MG63 (cell line): ENCODE measurements at places on chromosomes 7 and 10.

- DNase-seq = no peak
Observed at GRCh38 chr10:60607372-60607771, 170.9 kb upstream of the CDK1 start.

- no peak for DNase-seq
Observed at GRCh38 chr7:147276783-147277370, 1160.3 kb downstream of the CNTNAP2 start.

- DNase-seq = no peak
Observed at GRCh38 chr10:8315619-8316021, 261.1 kb downstream of the GATA3 start.

DNA sequence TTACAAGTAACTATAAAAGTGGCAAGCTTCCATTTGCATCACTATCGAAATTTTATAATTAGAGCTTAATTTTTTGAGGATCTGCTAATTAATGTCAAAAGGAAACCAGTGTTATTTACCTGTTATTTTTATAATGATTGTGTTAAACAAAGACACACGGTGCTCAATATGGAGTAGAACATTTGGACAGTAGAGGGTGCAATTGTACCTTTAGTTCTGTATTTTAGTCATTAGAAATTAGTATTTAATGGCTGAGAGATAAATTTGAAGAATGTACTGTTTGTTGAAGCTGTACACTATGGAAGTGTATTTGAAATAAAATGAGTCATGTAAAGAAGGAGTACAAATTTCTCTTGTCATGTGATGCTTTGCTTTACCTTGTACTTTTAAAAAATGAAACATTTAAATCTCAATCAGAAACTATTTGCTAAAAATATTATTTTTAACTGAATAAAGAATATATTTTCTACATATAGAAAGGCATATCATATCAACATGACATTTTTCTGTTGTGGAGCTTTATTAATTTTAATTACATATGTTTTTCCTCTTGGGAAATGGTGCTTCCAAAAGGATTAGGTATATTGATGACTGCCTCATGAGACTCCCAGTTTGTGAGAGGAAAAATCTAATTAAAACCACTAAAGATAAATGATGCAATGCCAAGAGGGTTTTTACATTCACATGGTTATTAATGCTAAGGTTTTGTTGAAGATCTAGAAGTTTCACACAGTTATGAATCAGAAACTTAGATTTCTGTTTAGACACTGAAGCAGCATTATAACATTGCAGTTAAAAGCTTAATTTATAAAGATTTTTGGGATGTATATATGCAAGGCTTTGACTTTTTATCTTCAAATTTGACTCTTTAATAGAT is 10.4 kb upstream of the PRKG1 start:
- DNase-seq = no peak

- DNase-seq = no peak
Observed at GRCh38 chr10:93596539-93596938, 4.5 kb downstream of the RBP4 start.

- no peak for DNase-seq
Observed at GRCh38 chr7:55005241-55005851, 13.5 kb upstream of the EGFR start.

- DNase-seq = no peak
Observed at GRCh38 chr7:28999427-28999826, 41.3 kb upstream of the TRIL start.

DNA sequence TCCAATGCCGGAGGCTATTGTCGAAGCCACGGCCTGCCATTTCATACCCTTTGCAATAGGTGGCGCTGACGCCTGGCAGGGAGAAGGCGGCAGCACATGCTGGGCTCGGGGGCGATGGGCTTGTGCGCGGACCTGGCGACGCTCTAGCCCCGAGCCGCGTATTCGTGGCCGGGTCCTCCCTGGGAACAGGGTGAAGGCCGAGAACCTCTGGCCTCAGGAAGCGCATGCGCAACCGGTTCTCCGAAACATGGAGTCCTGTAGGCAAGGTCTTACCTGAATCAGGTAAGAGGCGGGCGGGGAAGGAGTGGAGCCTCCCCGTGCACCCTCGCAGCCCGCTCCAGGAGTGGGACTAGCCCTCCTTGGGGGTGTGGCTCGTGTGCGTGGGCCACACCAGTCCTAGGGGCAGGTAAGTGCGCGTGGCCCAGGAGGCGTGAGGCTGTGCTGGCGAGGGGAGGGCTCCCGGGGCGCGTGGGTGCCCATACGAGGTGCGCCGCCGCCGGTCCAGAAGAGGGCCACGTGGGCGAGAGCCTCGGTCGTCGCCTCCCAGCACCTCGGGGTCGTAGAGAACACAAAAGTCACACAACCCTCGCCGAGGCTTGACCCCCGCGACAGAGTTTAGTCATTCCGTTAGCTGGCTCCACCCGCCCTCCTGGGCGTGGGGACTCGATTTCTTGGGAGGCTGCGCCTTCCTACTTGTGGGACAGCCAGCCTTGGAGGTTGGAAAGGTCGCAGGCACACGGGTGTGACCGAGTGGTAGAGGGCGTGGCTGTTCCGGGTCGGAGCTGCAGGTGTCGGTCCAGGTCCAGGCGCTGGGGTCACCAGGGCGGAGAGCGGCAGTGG is 5.6 kb upstream of the MEST start:
- DNase-seq = no peak

GRCh38 chr10:35042783-35043182 is 47.4 kb downstream of the CUL2 start:
- DNase-seq = no peak

DNA sequence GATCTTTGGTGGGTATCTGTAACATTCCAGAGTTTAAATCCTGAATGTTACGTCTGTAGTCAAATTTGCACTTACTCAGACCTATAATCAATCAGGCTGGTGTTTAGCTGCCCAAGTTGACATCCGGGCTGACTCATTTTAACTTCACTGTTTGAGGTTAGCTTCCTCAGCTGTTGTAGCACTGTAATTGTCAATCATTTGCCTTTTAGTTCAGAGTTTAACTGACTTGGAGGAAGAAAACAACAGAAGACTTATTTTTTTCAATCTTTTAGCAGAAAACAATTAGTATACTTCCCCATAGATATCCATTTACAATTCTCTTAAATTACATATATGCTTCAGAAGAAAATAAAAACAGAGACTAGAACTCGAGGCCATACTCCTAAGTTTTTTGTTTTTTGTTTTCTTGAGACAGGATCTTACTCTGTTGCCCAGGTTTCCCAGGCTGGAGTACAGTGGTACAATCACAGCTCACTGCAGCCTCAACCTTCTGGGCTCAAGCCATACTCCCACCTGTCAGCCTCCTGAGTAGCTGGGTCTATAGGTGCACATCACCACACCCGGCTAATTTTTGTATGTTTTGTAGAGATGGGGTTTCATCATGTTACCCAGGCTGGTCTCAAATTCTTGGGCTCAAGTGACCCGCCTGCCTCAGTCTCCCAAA is 38.5 kb upstream of the LRRC17 start:
- DNase-seq = peak; percentile 49

GRCh38 chr10:123236126-123236525 is 81.9 kb downstream of the BUB3 start:
- peak; percentile 3 for DNase-seq

DNA sequence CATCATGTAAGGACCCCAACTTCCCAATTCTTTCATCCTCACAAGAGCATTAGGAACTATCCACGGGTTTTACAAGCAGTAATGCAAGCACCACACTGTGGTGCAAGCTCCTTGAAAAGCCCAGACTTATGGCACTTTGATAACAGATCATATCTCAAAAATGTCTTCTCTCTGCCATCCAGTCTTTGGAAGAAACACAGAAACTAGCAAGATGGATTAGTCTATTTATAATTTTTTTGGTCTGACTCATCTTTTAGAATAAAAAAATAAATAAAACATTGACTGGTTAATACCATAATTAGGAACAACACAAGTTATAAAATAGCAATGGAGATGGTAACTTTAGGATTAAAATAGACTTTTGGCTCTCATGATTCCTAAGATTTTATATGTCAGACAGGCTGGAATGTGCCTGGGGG is 49.0 kb upstream of the CALD1 start:
- DNase-seq = no peak

DNA sequence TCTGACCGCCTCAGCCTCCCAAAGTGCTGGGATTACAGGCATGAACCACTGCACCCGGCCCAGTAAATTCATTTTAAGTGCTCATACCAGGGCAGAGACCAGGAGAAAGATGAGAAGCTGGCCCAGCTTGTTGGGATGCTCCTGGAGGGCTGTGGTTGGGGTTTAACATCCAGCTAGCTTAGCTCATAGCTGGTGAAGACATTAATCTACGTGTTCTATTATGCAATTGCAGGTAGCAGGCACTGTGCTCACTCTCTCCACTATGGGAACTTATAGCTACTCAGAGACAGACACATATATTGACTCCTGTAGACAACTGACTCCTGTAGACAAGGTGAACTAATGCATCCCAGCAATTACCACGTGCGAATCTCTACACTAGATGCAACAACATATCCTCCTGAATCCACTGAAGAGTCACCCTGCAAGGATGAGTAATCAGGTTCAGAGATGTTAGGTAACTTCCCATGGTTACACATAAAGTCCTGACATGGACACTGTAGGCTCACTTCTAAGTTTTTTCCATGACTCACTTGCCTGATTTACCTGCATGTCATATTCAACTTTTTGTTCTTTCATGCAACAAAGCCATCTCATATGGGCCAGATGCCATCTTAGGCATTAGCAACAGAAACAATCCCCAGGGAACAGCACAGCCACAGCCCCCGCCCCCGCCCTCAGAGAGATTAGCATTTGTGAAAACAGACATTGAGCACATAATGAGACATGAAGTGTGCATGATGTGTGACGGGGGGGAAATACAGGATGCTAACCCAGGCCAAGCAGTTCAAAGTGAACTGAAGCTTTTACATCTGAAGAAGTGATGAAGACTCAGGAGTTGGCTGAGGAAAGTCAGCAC is 37.2 kb downstream of the ERLIN1 start:
- DNase-seq = no peak

- DNase-seq = no peak
Observed at GRCh38 chr7:155470686-155471638, 13.0 kb downstream of the EN2 start.

- DNase-seq = no peak
Observed at GRCh38 chr10:78772486-78772885, 296.3 kb upstream of the ZMIZ1 start.

DNA sequence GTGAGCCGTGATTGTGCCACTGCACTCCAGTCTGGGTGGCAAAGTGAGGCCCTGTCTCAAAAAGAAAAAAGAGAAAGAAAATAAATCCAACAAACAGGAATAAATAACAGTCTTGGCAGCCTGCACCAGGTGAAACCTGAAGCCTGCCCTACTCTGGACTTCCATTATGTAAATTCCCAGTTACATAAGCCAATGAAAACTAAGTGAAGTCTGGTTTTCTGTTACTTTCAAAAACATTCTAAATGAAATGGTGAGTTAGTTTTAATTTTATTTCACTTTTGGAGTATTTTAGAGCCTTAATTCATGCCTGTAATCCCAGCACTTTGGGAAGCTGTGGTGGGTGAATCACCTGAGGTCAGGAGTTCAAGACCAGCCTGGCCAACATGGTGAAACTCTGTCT is 22.5 kb upstream of the HIBADH start:
- DNase-seq = peak; percentile 28

GRCh38 chr7:17770710-17771375 is 169.5 kb downstream of the SNX13 start:
- DNase-seq = no peak

GRCh38 chr7:108149908-108150307 is 19.7 kb upstream of the LAMB4 start:
- DNase-seq = no peak

DNA sequence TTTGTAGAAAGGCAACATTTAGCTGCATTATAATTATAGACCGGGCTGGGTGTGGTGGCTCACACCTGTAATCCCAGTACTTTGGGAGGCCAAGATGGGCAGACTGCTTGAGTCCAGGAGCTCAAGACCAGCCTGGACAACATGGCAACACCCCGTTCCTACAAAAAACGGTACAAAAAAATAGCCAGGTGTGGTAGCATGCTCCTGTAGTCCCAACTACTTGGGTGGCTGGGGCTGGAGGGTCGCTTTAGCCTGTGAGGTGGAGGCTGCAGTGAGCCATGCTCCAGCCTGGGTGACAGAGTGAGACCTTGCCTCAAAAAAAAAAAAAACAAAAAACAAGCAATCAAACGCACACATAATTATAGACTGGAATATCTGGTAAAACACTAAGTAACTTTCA is 5.0 kb downstream of the YWHAG start:
- DNase-seq = no peak

- no peak for DNase-seq
Observed at GRCh38 chr10:44685220-44685619, 225.9 kb upstream of the TMEM72 start.

DNA sequence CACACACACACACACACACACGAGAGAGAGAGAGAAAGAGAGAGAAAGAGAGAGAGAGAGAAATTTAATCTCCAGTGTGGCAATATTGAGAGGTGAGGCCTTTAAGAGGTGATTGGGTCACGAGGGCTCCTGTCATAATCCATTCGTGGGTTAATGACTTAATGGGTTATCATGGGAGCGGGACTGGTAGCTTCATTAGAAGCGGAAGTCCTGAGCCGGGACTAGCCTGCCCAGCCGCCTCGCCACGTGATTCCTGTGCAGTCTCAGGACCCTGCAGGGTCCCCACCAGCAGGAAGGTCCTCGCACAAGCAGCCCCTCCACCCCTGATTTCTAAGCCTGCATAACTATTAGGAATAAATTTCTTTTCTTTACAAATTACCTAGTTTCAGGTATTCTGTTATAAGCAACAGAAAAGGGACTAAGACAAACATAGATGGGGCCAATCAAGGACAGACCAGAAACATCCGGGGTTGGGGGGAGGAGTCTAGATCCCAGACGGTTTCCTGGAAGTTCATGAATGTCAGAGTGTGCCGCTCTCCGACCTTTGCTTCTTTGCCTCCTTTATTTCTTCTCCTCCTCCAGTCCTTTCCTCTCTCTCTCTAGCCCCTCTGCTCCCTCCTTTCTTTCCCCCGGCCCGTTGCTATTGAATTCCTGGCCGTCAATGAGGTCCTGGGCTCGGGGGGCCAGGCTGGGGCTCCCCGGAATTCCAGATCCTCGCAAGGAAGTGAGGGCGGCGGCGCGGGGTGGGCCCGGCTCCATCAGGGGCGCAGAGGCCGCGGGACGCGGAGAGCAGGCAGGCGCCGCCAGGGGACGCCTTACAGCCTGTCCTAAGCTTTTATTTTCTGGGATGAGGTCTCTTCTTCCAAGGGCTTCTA is 146.8 kb downstream of the CYP26A1 start:
- DNase-seq = no peak

GRCh38 chr10:97718178-97718577 is 4.6 kb downstream of the MARVELD1 start:
- DNase-seq = no peak
